ENCODE measurements at places on chromosomes 3 and 15.

- peak; percentile 24 for DNase-seq
These were observed 68.6 kb upstream of the RPL35A start for GRCh38 chr3:197881270-197881969.

GRCh38 chr3:129619726-129620162 lies 13.3 kb upstream of the PLXND1 start:
- no peak for DNase-seq

GRCh38 chr15:71601038-71601834 lies 209.1 kb upstream of the NR2E3 start:
- DNase-seq = peak; percentile 1

GRCh38 chr15:32123473-32123872 lies 93.2 kb downstream of the CHRNA7 start:
- no peak for DNase-seq

DNA sequence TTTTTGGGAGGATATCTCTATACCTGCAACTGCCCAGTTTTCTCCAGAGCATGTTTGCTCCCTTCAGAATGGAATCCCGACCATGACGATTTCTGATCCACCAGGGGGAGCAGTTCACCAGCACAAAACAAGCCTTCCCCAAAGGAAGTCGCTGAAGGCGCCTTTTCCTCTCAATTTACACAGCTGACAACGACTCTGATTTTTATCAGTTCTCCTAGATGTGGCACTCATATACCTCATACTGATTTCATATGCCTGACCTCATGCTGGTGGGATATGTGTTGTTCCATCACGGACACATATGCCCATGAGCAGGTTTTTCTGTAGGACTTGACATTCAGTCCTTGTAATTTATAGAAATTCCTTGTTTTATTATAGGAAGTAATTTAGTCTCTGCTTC lies 1028.2 kb downstream of the MCTP2 start:
- DNase-seq = peak; percentile 46

GRCh38 chr3:129602730-129603560 lies 3.5 kb downstream of the PLXND1 start:
- DNase-seq = no peak

DNA sequence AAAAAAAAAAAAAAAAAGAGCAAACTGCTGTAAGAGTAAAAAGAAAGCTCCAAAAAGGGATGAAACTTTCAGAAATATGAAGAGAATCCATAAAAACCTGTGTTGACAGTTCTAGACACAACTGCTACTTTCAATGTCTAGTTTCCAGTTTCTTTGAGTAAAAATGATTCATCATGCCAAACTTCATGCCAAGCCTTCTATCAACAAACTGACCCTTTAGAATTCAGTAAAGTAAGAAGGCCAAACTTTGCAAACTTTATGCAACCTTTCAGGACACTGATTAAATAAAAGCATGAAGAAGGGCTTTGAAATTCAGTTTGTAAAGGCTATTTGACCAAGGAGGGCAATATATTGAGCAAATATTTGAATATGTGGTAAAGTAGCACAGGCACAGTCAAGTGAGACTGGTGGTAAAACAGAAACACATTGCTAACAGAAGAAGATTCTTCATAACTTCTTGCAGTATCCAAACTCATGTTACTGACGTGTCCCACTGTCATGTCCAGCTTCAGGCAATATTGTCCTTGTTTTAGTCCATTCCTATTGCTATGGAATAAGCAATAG lies 56.3 kb upstream of the CFAP20DC start:
- DNase-seq = peak; percentile 22

DNA sequence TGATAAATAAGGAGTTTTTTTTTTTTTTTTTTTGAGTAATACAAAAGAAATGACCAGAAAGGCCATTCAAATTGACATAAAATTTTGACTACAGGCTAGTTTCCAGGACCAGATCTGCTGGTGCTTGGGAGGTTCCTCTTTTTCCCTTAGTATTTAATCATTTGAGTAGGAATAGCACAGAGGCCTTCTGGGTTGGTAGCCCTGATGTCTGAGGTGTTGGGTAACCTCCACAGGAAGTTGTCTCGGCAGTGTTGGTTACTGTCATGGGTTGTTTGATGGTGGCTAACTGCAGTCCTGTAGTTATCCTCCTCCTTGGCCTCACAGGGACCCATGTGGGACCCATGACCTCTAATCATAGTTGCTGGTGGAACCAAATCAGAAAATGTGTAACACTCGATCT lies 91.1 kb downstream of the USP13 start:
- DNase-seq = no peak

DNA sequence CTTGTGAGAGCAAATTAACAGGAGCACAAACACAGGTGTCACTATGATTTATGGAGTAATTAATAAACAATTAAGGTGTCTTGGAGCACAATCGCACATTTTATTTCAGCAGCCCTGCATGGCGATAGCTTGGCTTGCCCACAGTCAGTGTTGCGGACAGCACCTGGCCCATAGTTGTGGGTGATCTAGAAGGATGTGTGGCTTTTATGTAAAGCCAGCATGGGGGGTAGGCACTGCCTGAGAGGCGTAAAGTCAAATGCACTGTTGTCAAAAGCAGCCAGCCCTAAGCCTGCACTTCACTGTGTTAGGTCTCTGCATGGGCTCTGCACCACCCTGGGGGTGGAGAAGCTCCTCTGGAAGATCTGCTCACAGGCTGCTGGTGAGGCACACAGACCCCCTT lies 177.4 kb upstream of the PPP2R3A start:
- DNase-seq = no peak

DNA sequence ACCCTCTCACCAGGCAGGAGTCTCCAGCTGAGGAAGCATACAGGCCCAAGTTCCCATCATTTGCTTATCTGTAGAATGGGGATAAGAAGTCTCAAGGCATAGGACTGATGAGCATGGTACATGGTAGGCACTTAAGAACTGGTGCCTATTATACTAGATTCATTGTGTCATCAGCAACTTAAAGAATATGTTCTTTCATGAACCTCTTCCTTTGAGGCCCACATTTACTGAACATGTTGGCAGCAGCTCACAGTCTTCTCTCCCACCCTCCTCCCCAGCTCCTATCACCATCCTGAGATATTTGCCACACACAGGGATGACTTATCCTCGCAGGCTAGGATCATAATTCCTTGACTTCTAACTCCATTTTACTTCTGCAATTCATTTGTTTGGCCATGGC lies 142.5 kb downstream of the PDE8A start:
- no peak for DNase-seq

GRCh38 chr15:87478687-87479072 lies 777.9 kb downstream of the NTRK3 start:
- no peak for DNase-seq

- no peak for DNase-seq
These were observed 351.5 kb upstream of the ICE2 start for GRCh38 chr15:60830479-60830878.

- DNase-seq = no peak
These were observed 630.1 kb upstream of the KCNMB2 start for GRCh38 chr3:177906126-177906511.

- DNase-seq = peak; percentile 13
These were observed 10.5 kb upstream of the SH3GL3 start for GRCh38 chr15:83436513-83437158.

DNA sequence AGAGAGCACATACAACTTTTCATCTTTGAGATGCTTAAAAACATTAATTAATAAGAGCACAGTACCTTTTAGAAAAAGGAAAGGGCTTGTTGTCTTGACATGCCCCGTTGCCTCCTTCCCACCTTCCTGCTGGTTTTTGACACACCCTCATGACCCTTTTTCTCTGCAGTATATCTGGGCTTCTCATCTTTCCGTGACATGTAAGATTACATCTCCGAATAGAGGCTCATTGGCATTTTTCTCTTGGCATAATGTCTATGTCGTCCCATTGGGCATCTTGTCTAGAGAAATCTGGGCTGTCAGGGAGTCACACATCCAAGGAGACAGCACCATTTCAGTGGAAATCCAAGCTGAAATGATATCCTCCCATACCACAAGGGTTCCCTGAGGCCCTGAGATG lies 64.1 kb downstream of the LRTM1 start:
- no peak for DNase-seq

Measured in NCI-H69 (cell line).